ENCODE measurements at places on chromosomes 5 and 9. TPM values are rescaled to one million over a fixed set of nuclear protein-coding genes. Genes with fewer than 3 reads are reported as not detected.
A peak's percentile ranks its signal among the peaks of the same experiment; 100 is the strongest.

- H3K27me3 ChIP-seq, result no peaks in the 10 kb centered on the region
- DNase-seq, result no peak
These were observed 60.3 kb downstream of the HABP4 start for GRCh38 chr9:96510258-96510657.

DNA sequence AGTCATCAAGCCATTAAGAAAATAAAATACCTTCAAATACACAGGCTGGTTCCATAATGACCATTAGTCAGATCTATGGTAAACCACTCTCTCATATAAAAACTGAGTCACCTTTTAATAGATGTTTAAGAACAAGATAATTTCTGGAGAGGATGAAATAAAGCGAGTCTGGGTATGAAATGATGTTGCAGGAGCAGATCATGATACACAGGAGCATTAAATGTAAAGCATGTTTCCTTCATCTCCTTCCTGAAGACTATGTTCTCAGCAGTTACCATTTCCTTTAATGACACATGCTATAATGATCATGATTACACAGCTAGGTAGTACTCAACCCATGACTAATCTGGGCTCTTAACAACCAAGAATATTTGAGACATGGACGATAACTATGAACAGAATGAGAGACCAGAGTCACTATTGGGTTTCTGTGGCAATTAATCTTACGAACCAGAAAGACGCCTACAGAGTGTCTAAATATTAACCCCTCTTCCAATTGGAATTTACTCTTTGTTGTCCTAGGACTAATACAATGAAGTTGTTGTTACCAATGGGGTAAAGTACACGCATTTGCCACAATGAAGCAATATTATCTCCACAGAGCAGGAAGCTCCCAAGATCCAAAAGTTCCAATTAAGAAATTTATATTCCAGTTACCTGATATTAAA lies 105.6 kb downstream of the NR6A1 start:
- no peak for DNase-seq
- H3K4me1 ChIP-seq, result peaks cover 28% of the 10 kb centered on the region
- peaks cover 5% of the 10 kb centered on the region for H3K36me3 ChIP-seq
- H3K4me3 ChIP-seq, result no peak overlapping the region

DNA sequence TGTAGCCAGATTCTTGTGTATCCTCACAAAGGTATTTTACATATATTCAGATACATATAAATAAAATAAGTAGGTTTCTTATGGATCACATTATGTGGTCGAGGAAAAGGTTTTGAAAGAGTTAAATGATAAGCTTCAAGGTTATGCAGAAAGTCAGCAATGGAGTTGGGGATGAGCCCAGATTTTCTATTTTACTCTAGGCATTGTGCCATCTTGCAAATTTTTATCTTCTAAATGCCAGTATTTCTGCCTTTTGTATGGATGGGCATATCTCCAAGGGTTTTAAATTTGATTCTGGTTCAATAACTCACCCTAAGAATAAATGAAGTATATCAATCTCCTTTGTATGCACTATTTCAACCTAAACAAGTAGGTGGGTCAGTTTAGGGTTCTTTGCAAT lies 410.7 kb downstream of the DMRTA1 start:
- H3K4me3 ChIP-seq, result no peak overlapping the region
- H3K36me3 ChIP-seq, result no peaks in the 10 kb centered on the region
- no peaks in the 10 kb centered on the region for H3K4me1 ChIP-seq
- no peak overlapping the region for H3K27ac ChIP-seq
- DNase-seq, result no peak

DNA sequence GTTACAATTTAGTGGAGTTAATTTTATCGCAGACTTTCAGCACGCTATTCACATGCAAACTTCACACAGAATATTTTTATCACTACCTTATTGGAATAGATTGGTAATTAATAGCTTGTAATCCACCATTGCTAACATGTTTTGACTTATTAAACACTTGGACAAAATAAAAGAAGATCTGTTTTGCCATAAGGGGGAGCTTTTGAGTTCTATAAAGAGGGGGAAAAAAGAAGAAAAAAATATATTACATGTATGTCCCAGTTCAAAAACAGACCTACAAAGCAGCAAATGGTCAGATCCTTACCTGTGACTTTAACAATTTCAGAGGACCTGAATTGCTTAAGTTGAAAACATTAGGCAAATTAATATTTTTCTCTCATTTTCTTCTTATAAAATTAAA lies 1.2 kb upstream of the PAPPA start:
- peaks cover 34% of the 10 kb centered on the region for H3K4me1 ChIP-seq
- H3K27me3 ChIP-seq, result peaks cover 73% of the 10 kb centered on the region
- H3K27ac ChIP-seq, result no peak overlapping the region
- no peaks in the 10 kb centered on the region for H3K36me3 ChIP-seq
- peak overlapping the region; percentile 18 for H3K4me3 ChIP-seq
- DNase-seq, result no peak

DNA sequence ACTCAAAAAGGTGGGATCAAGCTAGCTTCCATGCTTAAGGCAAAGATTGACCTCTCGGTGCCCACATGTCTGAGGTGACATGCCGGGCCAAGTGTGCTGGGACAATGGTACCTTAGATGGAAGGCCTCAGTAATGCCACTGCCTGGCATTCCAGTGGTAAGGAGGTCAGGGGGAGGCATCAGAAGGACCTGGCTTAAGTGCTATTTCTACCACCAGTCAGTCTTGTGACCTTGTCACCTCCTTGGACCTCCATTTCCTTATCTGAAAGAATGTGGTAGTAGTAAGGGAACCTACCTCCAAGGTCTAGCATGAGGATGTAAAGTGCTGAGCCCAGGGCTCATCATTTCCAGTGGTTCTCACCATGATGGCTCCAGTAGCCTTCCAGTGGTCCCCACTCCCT lies 8.9 kb downstream of the C5orf52 start:
- H3K4me3 ChIP-seq, result no peak overlapping the region
- H3K4me1 ChIP-seq, result no peaks in the 10 kb centered on the region
- H3K27ac ChIP-seq, result no peak overlapping the region
- no peaks in the 10 kb centered on the region for H3K27me3 ChIP-seq
- DNase-seq, result no peak

- no peak overlapping the region for H3K27ac ChIP-seq
- DNase-seq, result no peak
- no peak overlapping the region for H3K4me3 ChIP-seq
- no peaks in the 10 kb centered on the region for H3K27me3 ChIP-seq
- H3K4me1 ChIP-seq, result peaks cover 9% of the 10 kb centered on the region
- peaks cover 11% of the 10 kb centered on the region for H3K36me3 ChIP-seq
These were observed 103.5 kb downstream of the NDUFAF2 start for GRCh38 chr5:61048534-61048933.

GRCh38 chr9:14212697-14213420 lies 101.1 kb downstream of the NFIB start:
- no peaks in the 10 kb centered on the region for H3K36me3 ChIP-seq
- peaks cover 3% of the 10 kb centered on the region for H3K4me1 ChIP-seq

DNA sequence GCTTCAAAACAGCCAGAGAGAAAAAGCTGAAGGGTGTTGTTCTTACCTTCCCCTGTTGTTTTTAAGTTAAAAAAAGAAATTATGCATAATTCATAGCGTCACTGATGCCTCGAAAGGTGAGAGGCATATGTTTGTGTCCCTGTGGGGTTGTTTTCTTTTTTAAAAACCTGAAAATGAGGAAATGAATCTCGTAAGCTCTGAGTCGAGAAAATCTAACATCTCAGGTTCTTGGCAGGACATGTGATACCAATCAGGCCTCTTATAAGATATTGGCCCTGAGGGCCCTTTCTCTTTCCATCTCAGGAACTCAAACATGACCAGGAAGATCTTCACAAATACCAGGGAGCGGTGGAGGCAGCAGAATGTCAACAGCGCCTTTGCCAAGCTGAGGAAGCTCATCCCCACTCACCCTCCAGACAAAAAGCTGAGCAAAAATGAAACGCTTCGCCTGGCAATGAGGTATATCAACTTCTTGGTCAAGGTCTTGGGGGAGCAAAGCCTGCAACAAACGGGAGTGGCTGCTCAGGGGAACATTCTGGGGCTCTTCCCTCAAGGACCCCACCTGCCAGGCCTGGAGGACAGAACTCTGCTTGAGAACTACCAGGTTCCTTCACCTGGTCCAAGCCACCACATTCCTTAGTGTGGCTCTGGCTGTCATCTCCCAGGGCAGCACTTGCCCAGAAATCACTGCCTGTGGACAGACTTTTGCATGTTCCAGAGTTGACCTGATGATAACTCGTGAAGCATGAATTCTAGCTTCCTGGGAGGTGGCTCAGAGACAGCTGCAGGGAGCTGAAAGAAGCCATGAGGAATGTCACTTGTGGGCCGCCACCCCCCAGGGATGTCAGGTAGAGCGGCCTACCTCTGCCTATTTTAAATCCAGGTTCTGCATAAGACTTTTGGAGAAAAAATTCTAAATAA lies at the start of gene TAL2:
TSS of gene TAL2 (plus strand) at position 274 of the 921 bp plus-strand sequence. CDS start at position 314, 40 bp downstream.
- peaks cover 30% of the 10 kb centered on the region for H3K4me1 ChIP-seq
- peak within 1 kb of the TSS; percentile 21 for H3K4me3 ChIP-seq
- H3K27ac ChIP-seq, result no peak within 1 kb of the TSS
- H3K36me3 ChIP-seq, result peaks cover 5% of the 10 kb centered on the region
- no peak for DNase-seq
- peaks cover 2% of the 10 kb centered on the region for H3K27me3 ChIP-seq

- no peaks in the 10 kb centered on the region for H3K27me3 ChIP-seq
- H3K27ac ChIP-seq, result no peak overlapping the region
- no peaks in the 10 kb centered on the region for H3K36me3 ChIP-seq
- peaks cover 5% of the 10 kb centered on the region for H3K4me1 ChIP-seq
- H3K4me3 ChIP-seq, result no peak overlapping the region
- DNase-seq, result no peak
These were observed 36.8 kb downstream of the EGR1 start for GRCh38 chr5:138502121-138502520.

EIF4E1B gene
- total RNA-seq, result not detected

SPDL1 gene
- total RNA-seq, result 53.3 TPM

CHSY3 gene
- 0.91 TPM for total RNA-seq

ZNG1C gene
- 28.0 TPM for total RNA-seq

NEURL1B gene
- 6.1 TPM for total RNA-seq

All from neural crest cell (in vitro differentiated cells).